ENCODE measurements at places on chromosomes 1 and 21.

- DNase-seq, result no peak
Measured at GRCh38 chr1:245124644-245125043, 30.1 kb upstream of the KIF26B start.

DNA sequence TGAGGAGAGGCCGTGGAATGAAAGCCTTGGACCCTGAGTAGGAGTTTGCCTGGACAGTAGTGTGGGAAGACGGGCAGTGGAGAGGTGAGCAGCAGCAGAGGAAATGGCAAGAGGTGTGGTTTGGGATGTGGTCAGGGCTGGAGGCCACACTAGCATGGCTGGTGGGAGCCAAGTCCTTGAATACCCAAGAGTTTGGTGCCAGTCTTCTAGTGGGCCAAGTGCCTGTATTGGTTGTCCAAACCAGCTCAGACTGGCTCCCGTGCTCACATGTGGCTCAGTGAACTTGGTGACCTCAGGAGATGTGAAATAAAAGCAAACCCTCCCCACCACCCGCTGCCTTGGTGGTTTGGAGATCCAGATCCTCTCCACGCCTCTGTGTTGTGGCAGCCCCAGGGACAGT lies 2.4 kb downstream of the GUCA2A start:
- DNase-seq, result no peak

GRCh38 chr1:226981386-226981817 lies 41.3 kb downstream of the COQ8A start:
- DNase-seq, result no peak

DNA sequence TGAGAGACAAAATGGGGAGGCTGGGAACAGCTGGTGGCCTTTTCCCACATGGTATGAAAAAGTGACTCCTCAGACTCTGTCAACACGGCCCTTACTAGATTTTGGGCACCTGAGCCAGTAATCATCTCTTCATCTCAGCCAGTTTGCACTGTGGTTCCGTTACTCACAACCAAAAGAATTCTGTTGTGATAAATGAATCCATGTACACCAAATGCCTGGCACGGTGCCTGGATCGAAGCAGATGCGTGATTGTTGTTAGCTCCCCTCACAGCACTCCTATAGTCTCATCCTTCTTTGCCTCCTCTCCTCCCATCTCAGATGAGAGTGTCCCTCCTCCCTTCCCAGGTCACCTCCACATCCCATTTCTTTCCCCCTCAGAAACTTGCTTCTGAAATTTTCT lies 57.9 kb upstream of the GJB5 start:
- no peak for DNase-seq

DNA sequence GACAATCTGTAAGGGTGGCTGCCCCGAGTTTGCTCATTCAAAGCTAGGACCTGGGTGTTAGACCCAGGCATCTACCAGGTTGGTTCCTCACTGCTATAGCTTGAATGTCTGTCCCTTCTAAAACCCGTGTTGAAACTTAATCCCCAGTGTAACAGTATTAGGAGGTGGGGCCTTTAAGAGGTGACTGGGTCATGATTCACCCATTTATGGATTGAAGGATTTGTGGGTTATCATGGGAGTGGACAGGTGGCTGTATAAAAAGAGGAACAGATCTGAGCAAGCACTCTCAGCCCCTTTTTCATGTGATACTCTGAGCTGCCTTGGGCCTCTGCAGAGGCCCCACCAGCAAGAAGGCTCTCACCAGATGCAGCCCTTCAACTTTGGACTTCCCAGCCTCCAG lies 29.4 kb downstream of the PSMG1 start:
- DNase-seq, result no peak

DNA sequence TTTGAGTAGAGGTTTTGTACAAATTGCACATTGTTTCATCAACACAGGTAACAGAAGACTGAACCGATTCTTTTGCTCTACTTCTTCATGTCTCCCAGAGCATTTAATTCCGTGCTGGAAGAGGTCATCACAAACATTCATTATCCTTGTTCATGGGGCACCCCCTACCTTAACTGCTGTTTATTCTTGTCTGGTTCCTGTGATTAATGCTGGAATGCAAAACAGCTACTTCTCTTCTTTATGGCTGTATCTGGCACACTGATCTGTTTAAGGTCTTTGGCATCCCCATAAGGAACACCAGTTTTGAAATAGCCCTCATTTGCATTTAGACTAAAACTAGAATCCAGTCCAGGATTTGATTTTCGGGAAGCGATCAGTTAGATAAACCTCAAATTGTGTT lies 42.2 kb downstream of the NTNG1 start:
- no peak for DNase-seq

DNA sequence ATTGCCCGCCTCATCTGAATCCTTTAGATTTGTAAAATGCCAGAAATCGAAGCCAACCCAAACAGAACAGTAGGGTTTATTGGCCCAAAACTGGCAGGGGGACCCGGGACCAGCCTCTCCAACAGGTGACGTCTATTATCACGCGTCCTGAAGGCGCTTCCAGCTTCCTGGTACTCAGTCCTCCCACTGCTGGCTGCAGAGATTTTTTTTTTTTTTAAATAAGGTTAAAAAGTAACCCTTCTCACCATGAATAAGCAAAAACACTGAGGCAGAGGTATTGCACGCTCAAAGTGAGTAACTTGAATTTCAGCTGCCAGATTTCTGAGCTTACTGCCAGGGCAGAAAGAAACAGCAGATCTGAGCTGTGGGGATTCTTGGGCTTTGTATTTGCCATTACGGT lies 54.4 kb upstream of the GCLM start:
- no peak for DNase-seq

DNA sequence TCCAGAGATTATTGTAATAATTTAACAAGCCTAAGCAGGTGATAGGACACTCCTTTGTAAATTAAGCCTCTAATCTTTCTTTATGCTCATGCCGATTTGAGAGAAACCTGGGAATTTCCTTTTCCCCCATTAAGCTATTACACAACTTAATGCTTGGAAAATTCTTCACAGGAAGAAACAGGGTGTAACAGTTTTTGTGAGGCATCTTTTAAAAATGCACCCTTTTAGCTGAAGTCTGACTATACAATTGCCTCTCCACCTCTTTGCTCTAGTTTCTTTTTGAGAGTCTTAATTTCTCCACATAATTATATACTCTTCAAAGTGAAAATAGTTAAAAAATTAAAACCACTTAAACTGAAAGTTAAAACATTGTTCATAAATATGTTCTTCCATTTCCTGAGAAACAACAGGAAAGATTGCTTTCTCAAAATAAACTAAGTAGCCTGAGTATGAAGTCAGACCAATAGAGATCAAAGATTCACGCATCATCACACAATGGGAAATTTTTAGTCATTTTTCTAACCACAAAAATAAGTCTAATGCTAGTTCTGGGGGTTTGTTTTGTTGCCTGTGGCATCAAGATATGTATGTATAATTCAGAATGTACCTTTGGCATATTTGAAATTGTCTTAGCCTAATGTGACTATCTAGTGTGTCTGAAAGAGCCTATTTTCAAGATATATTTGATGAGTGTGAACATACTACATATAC lies 34.7 kb downstream of the LRRC8D start:
- no peak for DNase-seq

DNA sequence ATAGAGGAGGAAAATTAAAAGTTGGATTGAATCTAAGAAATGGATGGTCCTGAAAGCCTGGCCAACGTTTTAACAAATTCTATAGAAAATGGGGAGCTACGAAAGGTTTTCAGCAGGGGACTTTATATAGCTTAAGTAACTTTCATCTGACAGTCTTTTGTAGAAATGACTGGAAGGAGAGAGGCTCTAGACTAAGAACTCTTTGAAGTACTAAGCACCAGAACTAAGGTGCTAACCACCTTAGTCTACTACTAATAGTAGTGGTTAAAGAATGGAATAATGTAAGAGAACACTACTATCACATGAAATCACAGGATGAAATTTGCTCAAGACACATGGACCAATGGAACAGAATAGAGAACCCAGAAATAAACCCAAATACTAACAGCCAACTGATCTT lies 126.1 kb downstream of the DENND1B start:
- no peak for DNase-seq

DNA sequence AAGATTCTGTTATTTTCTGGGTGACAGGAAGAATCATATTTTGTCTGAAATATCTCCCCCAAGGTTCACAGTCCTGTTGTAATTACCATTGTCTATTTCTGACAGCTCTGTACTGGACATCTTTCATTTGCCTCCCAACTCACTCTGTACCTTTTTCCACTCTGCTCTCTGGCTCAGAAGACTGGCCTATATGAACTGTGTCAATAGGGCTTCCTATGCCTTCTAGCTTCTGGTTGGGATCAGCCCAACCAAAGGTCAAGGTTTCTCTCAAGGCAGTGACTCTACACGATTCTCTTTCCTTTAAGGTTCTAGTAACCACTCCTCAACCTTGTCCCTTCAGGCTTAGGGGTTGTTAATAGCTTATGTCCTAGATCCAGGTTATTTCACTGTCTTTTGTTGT lies 17.5 kb downstream of the KLHL12 start:
- no peak for DNase-seq

DNA sequence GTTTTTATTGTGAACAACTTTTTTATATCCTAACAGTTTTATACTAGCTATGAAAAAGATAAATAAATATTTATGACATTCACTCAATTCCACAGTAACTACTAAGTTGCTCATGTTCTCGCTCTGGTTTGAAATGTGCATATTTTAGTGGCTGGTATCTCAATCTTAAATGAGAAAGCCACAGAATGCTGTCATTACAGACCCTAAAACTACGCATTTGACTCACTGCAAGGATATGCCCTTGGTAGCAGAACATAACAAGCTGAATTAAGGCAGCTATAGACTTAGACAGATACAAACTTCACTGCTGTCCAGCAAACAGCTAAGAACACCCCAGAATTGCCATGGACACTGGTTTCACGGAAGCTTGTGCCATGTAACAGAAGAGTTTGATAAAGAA lies 19.0 kb downstream of the DAB1 start:
- no peak for DNase-seq

DNA sequence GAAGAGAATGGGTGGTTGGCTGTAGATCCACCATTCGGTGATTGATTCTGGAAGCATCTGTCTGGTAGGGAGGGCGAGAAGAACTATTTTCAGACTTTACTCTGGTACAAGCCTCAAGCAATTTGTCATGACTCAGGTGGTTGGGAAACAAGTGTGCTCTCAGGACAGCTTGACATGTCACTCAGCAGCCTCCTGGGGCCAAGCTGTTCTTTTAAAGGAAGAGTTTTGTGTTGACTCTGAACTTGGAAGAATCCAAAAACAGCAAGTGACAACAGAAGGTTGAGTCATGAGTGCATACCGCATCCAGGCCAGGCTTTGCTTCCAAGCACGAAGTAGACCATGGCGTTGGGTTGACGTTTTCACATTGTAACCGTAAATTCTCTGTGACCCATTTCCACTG lies 65.9 kb downstream of the CLIC6 start:
- no peak for DNase-seq

DNA sequence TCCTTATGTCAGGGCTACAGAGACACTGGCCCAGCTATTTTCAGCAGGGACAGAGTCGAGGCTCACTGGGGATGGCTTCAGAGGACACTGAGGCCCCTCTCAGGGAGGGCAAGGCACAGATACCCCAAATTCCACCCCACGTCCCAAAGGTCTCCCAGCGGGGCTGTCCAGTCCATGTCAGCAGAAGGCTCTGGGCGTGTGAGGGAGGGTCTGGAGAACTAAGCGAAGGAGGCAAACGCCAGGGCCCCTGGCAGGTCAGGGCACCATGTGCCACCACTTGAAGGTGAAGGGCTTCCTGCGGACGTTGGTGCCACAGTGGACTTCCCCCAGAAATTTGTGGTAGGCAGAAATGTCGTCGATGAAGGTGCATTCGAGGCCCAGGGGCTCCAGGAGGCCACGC lies 15.0 kb upstream of the SDHB start:
- no peak for DNase-seq

GRCh38 chr1:173295995-173296394 lies 88.9 kb upstream of the TNFSF4 start:
- DNase-seq, result no peak

GRCh38 chr1:10431070-10431730 lies 967 bp downstream of the CENPS start:
- DNase-seq, result no peak

GRCh38 chr1:111733183-111733991 lies 5.8 kb downstream of the INKA2 start:
- DNase-seq, result no peak

DNA sequence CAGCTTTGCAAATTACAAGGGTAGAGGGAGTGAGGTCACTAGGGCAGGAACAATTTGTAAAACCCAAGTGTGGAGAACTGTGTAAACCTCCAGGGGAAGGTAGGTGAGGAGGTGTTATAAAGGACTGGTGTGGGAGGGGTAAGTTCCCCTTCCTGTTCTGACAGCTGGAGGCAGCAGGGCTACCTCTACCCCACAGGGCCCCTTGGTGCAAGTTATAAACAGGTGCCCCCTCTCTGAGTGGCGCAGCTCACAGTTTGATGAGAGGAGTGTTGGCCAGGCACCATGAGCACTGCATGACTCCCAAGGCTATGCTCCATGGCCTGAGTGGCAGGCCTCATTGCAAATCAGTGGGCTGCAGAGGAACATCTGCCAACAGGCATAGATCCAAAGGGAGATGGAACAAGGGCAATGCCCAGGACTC lies 41.0 kb downstream of the MFSD2A start:
- DNase-seq, result no peak

DNA sequence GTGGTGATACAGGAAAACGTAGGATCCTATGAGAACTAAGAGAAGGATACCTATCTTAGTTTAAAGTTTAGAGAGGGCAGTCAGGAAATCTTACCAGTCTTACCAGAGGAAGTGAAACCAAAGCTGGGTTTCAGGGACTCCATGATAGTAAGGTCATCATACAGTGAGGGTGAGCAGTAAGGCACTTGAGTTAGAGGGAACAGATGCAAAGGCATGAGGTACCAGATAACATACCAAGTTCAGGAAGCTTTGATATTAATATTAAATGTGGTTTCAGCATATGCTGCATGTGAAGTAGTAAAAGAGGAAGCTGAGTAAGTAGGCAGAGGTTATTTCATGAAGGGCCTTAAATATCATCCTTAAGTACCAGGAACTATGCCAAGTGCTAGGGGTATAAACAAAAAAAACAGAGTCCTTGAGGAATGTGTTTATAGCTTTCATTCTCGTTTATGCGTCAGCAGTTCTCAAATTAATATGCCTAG lies 16.9 kb downstream of the ATG4C start:
- no peak for DNase-seq

DNA sequence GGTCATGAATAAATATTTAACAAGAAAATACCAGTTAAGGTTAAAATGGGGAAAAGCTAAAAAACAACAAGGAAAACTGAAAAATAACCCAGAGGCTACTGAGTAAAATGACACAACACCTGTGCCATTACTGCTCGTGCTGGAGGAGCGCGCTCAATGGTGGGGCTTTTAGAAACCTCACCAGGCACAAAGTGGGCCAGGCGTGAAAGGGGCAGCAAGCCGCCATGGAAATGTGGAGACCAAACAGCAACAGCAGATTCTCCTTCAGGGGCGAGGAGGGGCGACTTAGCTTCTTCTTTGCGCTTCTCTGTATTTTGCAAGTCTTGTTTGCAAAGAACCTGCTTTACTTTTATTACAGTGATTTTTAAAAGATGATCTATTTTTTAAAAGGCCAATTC lies 18.9 kb upstream of the SPATC1L start:
- DNase-seq, result no peak

GRCh38 chr21:31473685-31474345 lies 129.8 kb upstream of the TIAM1 start:
- DNase-seq, result no peak

GRCh38 chr1:165397944-165398343 lies 41.4 kb upstream of the LMX1A start:
- DNase-seq, result no peak

- no peak for DNase-seq
Measured at GRCh38 chr1:10186331-10187025, 23.9 kb upstream of the KIF1B start.

- no peak for DNase-seq
Measured at GRCh38 chr1:193480755-193481154, 294.3 kb upstream of the B3GALT2 start.

All from stimulated activated CD8-positive, alpha-beta memory T cell treated with anti-CD3 and anti-CD28 coated beads, Interleukin-15, amount 100 ng/mL, for 4 hours (primary cell).